ENCODE measurements at places on chromosomes 2 and 18.

GRCh38 chr2:200430017-200430416 lies 79.9 kb downstream of the KCTD18 start:
- DNase-seq: no peak

GRCh38 chr2:70094171-70094977 lies 7.1 kb downstream of the PCBP1 start:
- DNase-seq: no peak

GRCh38 chr2:237896956-237897355 lies 37.5 kb downstream of the RAMP1 start:
- DNase-seq: no peak

DNA sequence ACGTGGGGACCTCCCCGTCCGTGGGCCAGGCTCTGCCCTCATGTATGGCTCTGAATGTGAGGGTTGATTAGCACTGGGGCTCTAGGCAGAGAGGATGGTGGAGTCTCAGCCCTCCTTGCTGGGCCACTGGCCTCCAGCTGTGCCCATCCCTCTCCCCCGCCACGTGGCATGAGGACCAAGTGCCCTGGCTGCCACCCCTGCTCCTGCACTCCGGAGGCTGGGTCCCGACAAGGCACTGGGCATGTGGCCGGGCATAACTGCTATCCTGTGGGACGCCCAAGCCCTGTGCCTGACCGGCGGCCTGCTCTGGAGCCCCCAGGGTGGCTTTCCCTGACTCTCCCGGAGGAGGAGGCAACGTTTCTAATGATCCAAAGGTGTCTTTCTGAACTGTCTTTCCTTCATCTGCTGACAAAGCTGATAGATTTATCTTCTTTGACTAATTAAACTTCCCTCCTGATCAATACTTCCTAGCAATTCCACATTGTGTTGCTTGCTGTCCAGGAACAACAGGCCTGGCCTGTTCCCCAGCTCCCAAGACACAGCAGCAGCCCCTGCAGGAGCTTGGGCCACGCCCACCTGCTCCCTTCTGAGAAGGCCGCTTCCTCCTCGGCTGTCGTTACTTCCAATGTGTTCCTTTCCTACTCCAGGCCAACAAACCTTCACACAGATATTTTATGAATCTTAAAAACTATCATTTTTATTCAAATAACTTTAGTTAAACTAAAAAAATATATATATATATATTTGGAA lies 132.0 kb downstream of the SNTG2 start:
- DNase-seq: no peak

DNA sequence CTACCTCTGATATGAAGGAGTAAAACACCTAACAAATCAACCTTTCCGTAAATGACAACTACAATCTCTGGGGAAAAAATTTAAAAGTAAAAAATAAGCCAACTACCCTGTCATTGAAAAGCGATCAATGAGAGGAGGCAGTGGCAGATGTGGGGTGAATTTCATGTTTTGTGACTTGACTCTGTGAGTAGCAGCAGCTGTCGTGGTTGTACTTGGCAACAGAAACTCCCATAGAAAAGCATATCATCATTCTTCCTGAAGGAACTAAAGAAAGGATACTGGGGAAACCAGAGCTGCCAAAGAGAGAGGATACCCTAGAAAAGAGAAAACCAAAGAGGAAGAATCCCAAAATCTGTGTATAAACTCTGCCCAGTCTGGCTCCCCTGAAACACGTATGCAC lies 236.4 kb downstream of the TNS1 start:
- DNase-seq: no peak

GRCh38 chr2:200003444-200003843 lies 48.1 kb downstream of the MAIP1 start:
- no peak for DNase-seq

GRCh38 chr2:65232636-65233035 lies 5.0 kb downstream of the ACTR2 start:
- no peak for DNase-seq

DNA sequence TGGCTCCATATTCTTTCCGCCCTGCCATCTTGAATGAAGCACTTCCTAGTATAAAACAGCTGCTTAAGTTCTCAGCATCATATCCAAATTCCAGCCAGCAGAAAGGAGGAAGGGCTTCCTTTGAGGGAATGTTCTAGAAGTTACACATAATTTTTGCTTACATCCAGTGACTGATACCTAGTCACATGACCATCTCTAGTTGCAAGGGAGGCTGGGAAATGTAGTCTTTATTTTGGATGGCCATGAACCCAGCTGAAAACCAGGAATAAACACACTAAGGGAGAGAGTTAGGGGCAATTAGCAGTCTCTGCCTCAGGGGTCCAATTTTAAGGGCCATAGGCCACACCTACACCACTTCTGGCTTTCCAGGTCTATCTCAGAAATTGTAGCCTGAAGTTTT lies 57.8 kb upstream of the LMAN1 start:
- no peak for DNase-seq

GRCh38 chr2:133835821-133836619 lies 267.8 kb upstream of the NCKAP5 start:
- no peak for DNase-seq

DNA sequence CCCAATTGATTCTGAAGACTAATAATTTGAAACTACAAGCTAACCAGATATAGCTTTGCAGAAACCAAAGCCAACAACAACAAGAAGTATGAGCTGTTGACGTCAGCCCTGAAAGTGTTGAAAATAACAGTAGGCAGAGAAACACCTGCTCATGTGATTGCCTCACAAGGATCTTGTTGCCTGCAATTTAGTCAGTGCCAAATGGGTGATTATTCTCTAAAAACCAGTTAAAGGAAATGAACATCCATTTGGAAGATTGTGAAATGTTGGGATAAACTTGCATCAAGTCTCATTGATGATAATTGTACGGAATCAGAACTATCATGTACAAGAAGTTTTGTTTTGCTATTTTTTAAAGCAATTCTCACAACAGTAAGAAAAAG lies 2.8 kb downstream of the CYTIP start:
- no peak for DNase-seq

GRCh38 chr2:195038153-195038552 lies 618.9 kb upstream of the SLC39A10 start:
- no peak for DNase-seq

DNA sequence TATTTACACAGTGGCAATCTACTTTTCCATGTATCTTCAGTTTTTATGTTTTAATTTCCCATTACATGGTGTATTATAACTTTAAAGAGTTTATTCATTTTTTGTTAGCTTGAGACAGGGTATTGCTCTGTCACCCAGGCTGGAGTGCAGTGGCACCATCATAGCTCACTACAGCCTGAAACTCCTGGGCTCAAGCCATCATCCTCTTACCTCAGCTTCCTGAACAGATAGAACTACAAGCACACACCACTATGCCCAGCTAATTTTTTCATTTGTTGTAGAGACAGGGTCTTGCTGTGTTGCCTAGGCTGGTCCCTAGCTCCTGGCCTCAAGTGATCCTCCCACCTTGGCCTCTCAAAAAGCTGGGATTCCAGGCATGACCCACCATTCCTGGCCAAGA lies 66.8 kb downstream of the COA5 start:
- no peak for DNase-seq

DNA sequence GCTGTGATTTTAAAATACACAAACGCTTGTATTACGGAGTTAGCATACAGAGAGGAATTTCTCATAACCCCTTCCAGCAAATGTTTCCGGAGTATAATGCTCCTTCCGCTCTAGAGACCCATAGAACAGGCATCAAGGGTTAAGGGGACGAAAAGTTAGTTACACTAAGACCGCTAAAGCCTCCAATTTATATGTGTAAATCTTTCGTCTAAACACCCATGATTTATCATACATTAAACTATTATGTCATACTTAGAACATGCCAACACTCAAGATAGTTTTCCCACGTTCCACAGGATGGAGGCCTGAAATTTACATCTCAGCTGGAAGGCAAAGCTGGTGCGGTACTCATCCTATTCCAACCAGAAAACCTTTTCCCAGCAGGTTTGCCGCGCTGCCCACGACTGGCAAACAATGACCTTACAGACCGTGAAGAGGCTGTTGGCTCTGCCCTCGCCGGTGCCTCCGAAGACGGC lies 650 bp downstream of the ORMDL1 start:
- no peak for DNase-seq

- DNase-seq: no peak
Observed at GRCh38 chr2:24568551-24568950, 77.5 kb downstream of the NCOA1 start.

DNA sequence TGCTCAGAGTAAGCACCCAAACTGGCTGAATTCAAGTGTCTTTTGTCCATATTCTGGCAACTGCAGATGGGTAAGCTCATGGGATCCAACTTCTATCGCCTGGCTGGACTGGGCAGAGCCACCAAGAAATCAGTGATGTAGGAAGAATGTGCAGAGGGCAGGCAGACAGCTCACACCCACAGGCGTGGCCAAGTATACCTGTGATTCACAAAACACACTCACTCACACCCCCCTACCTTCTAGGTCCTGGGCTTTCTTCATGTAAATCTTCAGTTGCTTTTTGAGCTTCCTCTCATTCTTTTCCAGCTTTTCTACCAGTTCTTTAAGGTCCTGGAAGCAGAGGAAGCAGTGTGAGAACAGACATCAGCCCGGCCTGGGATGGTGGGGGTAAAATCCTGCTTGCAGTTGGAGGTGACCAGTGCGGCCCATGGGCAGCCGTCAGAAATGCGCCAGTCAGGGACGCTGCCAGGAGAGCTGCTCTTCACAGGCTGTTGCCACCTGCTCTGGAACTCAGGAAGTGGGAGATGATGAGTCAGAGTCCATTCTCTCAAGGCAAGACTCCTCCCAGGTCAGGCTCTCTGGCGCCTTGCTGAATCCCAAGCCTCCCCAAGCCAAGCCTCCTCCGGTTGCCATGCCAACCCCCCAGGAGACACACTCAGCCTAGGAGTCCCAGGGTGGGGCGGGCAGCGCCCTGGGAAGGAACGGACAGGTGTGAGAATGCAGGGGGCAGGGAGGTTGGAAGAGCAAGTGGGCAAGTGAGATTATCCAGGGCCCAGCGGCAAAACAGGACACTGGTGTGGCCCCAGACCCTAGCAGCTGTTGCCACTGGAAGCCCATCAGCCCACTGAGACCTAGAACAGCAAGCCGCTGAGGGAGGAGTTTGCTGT lies 36.2 kb upstream of the ACAA2 start:
- no peak for DNase-seq

DNA sequence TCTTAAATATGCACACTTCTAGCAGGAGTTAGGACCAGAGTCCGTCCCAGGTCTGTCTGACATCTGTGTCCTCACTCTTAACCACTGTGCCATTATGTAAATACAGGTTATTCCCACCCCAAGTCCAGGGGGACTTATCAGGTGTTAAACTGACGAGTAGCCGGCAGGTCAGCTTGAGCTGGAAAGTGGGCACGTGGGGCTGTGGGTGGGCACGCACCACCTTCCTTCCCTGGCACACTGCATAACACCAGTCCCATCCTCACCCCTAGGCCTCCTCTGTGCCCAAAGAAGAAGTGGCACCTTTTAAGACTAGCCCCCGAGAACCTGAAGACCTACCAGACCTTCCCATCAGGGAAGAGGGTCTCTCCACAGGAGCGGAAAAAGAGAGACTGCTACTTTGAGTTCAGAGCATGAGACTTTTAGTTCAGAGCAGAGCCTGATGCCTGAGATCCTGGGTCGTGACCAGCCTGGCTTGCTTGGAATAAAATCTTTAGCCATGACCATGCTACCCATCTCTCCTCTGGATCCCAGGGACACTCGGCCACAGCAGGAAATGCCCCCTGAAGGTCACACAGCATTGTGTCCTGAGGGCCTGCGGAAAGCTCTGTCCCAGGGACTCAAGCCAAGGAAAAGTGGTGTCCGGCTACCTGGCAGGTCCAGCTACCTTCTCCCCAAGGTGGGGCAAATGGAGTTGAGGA lies 62.0 kb downstream of the CIB4 start:
- no peak for DNase-seq

GRCh38 chr2:174330945-174331594 lies 3.7 kb upstream of the SP9 start:
- DNase-seq: no peak

DNA sequence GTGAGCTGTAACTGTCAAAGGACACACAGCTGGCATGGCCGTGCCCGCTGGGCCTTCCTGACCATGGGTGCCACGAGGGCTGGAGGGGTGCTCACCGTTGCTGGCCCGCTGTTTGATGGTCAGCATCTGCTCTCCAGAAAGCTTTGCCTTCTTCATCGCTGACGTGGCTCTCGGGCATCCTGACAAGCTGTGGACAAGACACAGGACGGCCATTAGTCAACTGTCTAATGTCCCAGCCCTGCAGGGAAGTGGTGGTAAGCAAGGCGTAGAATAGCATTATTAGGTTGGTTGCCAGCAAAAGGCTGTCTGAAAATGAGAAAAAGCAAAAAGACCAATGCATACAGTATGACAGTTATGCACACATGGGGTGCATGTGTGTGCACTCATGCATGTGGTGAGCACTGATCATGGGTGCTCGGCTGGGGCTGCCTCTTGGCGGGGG lies 64.7 kb upstream of the PXDN start:
- no peak for DNase-seq

DNA sequence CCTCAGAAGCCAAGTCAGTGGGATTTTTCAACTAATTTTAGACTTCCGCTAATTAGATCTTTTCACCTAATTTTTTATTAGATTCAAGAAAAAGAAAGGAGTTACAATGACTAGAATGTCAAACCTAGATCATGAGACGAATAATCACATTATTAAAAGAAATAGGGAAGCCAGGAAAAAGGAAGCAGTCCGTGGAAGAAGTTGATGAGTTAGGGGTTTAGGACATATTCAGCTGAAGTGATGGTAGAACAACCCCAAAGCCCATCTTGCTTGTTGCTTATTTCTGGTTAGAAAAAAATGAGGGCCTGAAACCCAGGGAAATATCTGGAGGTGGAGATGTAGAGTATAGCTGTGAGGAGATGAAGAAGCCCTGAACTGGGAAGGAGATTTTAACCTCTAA lies 8.0 kb downstream of the KLF7 start:
- no peak for DNase-seq

GRCh38 chr2:23377771-23378170 lies 7.2 kb upstream of the KLHL29 start:
- no peak for DNase-seq

GRCh38 chr18:76981396-76981968 lies 151.1 kb downstream of the MBP start:
- no peak for DNase-seq

DNA sequence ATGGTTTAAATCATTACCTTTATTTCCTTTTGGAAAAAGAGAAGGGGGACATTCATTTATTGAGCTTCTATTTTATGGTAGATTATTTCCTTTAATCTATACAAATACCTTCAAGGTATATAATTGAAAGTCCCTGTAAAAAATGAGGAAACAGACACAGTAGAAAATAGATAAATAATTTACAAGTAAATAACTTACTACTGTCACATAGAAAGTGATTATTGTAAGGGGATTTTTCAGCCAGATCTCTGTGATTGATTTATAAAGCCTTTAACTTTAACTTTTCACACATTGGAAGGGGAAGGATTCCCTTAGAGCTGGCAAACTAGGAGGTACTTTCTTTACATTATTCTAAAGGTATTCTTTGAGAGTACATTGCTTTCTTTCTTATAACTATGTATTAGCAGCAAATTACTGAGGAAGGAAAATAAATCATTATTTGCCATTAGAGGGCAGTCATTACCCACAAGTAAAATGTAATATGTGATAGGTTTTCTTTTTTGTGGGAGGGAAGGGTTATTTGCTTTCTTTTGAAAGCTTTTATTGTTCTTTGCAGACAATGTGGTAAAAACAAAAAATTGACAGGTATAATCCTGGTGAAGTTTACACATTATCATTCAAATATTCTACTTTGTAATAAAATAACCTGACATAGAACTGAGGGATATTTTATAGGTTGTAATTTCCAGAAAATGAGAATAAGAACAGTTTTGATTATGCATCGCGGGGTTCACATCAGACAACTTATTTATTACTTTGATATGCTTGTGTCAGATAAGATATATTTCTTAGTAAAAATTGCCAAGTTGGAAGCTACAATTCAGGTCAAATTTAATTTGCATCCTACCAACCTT lies 24.8 kb upstream of the RPE start:
- no peak for DNase-seq

GRCh38 chr2:31110998-31111397 lies 27.2 kb downstream of the GALNT14 start:
- DNase-seq: no peak
